ENCODE measurements at places on chromosomes 5 and 9.

DNA sequence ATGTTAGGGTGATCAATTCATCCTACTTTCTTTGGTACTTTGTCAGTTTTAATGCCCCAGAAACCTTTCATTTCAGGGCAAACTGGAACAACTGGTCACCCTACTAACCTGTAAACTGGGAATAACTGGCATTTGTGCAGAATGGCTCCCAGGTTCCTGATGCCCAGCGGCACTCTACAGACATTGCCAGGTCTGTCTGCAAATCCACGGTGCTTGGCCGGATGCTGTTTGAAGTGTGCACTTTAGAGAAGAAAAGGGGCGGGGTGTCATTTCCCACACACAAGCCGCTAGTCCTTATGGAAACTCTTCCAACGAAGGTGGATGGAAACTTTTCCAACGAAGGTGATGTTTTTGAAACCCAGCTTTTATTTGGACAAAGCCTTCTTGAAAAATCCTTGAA, 49.9 kb upstream of the OTULINL start:
- DNase-seq: no peak

- no peak for DNase-seq
Measured at GRCh38 chr5:135462304-135462703, 10.2 kb upstream of the TIFAB start.

- no peak for DNase-seq
Measured at GRCh38 chr5:169300468-169301385, at the start of gene SLIT3. Gene SLIT3, minus strand, starts transcription at chr5:169301139. Its CDS starts 430 bp downstream, at chr5:169300709.

DNA sequence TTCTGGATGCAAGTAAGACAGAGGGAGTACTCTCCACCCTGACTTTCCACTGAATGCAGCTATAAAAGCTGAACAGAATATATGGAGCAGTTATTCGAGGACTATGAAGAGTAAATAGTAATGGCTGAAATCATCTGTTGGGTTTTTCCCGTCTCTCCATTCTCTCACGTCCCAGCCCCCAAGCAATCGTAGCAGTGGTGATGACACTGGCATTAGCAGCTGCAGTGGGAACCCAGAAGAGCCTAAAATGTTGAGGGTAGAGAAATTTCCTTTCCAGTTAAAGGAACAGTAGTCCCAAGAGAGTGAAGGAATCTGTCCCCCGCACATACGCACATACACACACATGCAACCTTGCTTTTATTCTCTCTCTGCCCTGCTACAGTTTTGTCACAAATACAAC, 33.2 kb downstream of the MED27 start:
- no peak for DNase-seq

DNA sequence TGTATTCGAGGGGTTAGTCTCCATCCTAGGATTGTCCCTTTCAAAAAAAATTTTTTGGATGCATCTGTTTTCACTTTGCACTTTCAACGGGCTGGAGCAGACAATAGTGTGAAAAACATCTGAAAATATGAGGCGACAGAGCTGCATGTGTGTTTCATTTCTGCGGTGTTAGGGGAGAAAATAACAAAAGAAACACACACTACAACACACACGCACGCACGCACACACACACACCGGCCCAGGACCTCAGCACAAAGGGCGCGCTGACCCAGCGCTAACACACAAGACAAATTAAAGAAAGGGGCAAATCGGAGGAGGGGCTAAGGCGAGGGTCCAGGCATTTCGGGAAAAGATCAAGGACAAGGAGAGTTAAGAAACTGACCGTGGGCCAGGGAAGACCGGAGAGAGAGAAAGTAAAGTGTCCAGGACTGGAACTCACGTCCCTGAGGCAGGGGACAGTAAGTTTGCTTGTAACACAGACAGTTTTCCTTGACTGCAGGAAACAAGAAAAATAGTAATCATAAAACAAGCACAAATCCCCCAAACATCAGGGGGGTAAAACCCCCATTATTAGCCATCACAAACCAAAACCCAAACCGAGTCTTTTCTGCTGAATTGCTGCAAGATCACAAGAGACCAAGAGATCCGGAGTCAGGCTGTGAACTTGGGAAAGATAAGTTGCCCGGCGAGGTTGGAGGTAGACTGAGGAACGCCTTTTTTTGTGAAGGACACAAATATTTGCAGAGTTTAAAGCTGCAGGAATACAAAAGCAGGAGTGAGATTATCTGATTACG, 302.1 kb downstream of the PARP8 start:
- no peak for DNase-seq

DNA sequence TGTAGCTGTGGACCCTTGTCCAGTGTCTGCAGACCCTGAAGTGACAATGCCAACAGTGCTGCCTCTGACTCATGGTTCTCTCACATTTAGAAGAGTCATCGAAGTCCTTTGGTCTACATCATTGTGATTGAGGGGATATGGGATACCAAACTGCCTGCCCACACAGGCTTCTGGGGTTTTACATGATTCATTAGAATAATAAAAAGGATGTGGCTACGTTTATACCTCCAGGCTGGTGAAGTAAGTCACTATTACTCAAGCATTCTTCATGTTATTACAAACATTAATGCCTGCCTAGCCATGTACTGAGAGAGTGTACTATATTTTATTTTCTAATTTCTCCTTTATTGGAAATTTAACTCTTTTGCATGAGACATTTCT, 365.7 kb downstream of the SPATA31D1 start:
- no peak for DNase-seq

Data from activated naive CD4-positive, alpha-beta T cell (primary cell).